ENCODE measurements at places on chromosomes 5 and 9. TPM values are rescaled to one million over a fixed set of nuclear protein-coding genes. Genes with fewer than 3 reads are reported as not detected.

GRCh38 chr9:34500623-34501267 lies 22.0 kb downstream of the ENHO start:
- H3K27me3 ChIP-seq: no peaks in the 10 kb centered on the region
- peaks cover 15% of the 10 kb centered on the region for H3K4me1 ChIP-seq
- no peak overlapping the region for H3K4me3 ChIP-seq
- no peak overlapping the region for H3K27ac ChIP-seq
- peak; percentile 34 for DNase-seq

Gene NMUR2
- total RNA-seq: not detected

Gene PCA3
- not detected for total RNA-seq

GRCh38 chr9:61665330-61665751 lies 475.5 kb downstream of the SPATA31A7 start:
- H3K27me3 ChIP-seq: no peaks in the 10 kb centered on the region
- DNase-seq: no peak
- no peak overlapping the region for H3K4me3 ChIP-seq
- no peaks in the 10 kb centered on the region for H3K4me1 ChIP-seq
- no peaks in the 10 kb centered on the region for H3K36me3 ChIP-seq

DNA sequence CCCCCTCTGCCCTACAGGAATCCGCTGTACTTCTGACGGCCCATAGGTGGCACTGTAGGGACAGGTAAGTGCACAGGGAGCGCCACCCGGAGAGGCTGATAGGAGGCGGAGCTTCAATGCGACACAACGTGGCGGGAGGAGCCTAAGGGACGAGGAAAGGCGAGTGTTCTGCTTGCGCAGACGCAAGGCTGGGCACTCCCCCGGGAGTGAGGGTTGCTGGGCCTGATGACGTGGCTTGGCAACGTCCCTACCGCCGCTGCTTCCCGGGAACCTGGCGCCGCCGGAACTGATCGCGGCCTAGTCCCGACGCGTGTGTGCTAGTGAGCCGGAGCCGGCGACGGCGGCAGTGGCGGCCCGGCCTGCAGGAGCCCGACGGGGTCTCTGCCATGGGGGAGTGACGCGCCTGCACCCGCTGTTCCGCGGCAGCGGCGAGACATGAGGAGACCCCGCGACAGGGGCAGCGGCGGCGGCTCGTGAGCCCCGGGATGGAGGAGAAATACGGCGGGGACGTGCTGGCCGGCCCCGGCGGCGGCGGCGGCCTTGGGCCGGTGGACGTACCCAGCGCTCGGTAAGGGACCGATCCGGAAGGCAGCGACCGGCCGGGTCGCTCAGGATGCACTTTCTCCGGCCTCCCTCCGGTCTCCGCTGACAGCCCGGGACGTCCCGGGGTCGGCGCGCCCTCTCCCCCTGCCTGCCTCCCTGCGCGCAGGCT lies at the start of gene SLC30A5:
TSS of gene SLC30A5 (plus strand) at position 244 of the 712 bp plus-strand sequence. CDS start at position 486, 242 bp downstream.
- H3K36me3 ChIP-seq: no peaks in the 10 kb centered on the region
- peak; percentile 99 for DNase-seq
- H3K4me3 ChIP-seq: peak within 1 kb of the TSS; percentile 82
- H3K27ac ChIP-seq: peak within 1 kb of the TSS; percentile 99
- H3K4me1 ChIP-seq: peaks cover 4% of the 10 kb centered on the region
- no peaks in the 10 kb centered on the region for H3K27me3 ChIP-seq

Gene FGFR4
- 1.3 TPM for total RNA-seq

DNA sequence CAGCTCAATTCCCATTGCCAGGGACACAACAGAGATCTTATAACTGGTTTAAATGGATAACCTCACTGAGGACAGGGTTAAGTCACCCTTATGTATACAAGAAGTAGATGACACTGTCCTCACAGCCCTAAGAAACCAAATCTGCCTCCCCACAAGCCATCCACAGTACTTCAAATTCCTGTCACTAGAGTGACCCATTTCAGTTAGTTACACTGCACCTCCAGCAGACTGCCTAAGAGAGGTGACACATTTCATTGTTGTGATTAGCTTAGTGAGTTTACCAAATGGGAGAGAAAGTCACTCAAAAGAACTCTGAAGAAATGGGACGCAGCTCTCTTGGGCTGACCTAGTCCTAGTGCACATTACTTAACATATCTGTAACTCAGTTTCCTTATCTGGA lies 53.6 kb upstream of the HTR1A start:
- no peak for DNase-seq
- no peaks in the 10 kb centered on the region for H3K27me3 ChIP-seq
- H3K36me3 ChIP-seq: no peaks in the 10 kb centered on the region

DNA sequence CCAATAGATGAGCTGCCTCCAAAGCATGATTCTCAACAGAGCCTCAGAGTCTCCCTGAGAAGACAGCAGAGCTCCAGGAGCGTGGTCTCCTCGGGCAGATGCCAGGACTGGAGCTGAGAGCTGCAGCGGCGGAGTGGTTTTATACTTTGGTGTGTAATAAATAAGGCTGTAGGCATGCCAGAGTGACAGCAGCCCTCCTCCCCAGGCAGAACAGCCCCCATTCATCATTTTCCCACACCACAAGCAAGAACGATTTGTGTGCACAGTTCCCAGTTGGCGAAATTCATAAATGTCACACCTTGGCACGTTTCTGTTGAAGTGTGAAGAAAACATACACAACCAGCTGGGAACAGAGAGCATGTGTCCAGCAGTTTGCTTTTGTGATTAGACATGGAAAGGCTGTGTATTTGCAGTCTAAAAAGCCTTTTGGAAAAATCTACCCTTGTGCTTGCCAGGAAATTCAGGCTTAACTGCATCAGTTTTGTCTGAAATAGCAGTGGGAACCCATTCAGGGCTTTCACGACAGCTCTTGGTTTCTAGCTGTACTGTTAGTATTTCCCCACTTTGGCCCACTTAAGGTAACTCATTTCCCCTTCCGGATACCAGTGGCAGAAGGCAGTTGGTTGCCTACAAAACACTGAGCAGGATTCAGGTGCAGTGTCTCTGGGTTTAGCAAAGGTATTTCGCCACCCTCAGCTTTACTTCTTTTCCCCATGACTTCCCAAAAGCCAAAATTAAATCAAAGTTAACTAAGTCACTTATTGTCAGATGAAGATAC lies at the start of gene C1QTNF3:
TSS of gene C1QTNF3 (minus strand) at position 115 of the 778 bp plus-strand sequence. CDS start at position 27, 88 bp downstream.
- H3K4me1 ChIP-seq: peaks cover 64% of the 10 kb centered on the region
- no peak within 1 kb of the TSS for H3K27ac ChIP-seq
- H3K27me3 ChIP-seq: no peaks in the 10 kb centered on the region
- no peaks in the 10 kb centered on the region for H3K36me3 ChIP-seq
- H3K4me3 ChIP-seq: no peak within 1 kb of the TSS

DNA sequence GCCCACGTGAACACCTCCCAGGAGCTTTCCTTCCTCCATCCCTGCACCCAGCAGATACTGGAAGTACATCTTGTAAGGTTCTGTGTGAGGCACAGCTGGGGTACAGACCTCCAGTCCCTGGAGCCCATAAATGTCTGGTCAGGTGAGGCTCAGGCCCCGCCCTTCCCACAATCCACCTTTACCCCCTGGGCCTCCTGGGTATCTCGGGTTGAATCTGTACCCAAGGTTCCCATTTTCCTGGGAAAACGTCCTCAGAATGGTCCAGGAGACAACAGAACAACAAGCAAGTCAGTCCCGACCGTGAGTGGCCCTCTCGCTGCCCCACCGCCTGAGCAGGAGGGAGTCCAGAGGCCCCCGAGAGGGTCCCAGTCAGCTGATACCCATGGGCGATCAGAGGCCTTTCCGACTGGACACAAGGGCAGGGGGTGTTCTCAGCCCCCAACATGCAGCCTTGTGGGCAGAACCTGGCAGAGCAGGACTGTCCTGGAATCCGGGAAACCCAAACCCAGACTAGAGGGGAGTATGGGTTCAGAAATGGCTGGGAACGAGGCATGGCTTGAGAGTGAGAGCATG lies 4.3 kb downstream of the SPATA31E1 start:
- H3K27ac ChIP-seq: no peak overlapping the region
- H3K4me1 ChIP-seq: no peaks in the 10 kb centered on the region
- no peaks in the 10 kb centered on the region for H3K36me3 ChIP-seq
- DNase-seq: no peak
- H3K4me3 ChIP-seq: no peak overlapping the region

DNA sequence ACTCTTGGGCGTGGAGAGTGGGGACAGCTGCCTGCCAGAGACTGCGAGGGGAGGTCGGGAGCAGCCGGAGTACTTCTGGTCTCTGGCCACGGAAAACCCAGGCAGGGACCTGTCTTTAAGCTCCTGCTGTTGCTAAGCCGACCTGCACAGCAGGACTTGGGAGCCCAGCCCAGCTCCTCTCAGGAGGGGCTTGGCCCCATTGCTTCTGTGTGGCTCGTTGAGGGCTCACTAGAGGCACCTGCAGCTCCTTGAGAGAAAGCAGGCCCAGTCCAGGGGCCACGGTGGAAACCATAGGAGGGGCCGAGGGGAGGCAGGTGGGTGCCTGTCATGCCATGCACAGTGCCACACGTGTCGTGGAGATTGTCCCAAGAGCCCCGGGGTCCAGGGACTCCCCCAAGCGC lies 3.3 kb upstream of the LCN2 start:
- H3K4me1 ChIP-seq: peaks cover 39% of the 10 kb centered on the region
- no peaks in the 10 kb centered on the region for H3K36me3 ChIP-seq
- H3K27ac ChIP-seq: no peak overlapping the region
- DNase-seq: no peak
- H3K4me3 ChIP-seq: no peak overlapping the region
- H3K27me3 ChIP-seq: no peaks in the 10 kb centered on the region

Gene ZCCHC9
- 19.3 TPM for total RNA-seq

DNA sequence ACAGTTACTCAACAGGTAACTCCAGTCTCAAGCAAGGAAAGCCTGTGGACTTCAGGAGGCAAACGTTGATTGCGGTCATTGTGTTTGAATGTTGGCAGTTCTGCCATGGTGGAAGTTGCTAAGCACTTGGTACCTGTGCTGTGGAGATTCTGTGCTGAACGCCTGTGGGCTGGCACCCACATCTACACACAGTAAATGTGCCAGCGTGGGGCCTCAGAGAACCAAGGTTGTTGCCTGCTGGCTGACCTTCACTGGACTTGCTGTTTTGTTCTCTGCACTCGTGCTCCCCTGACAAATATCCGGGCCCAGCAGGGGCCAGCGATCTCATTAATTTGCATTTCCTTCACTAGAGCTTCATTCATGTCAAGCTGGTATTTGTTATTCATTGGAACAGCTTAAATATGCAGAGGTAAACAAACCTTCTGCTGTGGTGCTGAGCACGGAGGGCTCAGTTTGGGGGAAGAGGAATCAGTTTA lies 141.8 kb downstream of the PRKACG start:
- no peaks in the 10 kb centered on the region for H3K27me3 ChIP-seq
- H3K27ac ChIP-seq: peak overlapping the region; percentile 57
- H3K4me3 ChIP-seq: no peak overlapping the region
- H3K4me1 ChIP-seq: peaks cover 7% of the 10 kb centered on the region

Gene TMEM174
- not detected for total RNA-seq

Gene IQGAP2
- 4.8 TPM for total RNA-seq

- no peak for DNase-seq
- H3K27me3 ChIP-seq: peaks cover 35% of the 10 kb centered on the region
- H3K4me3 ChIP-seq: no peak overlapping the region
- H3K4me1 ChIP-seq: peaks cover 10% of the 10 kb centered on the region
These were observed 2.1 kb upstream of the TRMO start for GRCh38 chr9:97924386-97924785.

Gene CDK7
- 11.0 TPM for total RNA-seq

DNA sequence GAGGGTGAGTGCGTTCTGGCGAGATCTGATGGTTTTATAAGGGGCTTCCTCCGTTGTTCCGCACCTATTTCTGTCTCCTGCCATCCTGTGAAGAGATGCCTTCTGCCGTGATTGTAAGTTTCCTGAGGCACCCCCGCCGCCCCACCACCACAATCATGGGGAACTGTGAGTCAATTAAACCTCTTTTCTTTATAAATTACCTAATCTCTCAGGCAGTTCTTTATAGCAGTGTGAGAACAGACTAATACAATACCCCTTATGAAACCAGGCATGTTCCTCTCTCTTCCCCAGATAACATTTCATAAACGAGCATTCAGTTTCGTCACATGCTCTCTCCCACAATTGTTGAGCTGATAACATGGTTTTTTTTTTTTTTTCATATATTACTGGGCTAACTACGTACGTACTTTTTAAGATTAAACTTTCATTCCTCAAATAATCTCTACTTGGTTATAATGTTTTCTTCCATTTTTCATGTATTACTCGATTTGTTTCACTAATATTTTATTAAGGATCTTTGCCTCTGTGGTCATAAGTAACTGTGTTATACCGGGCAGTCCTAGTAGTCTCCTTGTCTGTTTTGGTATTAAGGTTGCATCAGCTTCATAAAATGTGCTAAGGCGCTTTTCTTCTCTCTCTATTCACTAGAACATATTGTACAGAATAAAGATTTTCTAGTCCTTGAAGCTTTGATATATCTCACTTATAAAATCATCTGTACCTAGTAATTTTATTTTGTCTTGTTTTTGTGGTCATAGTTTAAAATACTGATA lies 64.9 kb upstream of the MVB12B start:
- no peak overlapping the region for H3K27ac ChIP-seq
- no peak for DNase-seq
- H3K4me3 ChIP-seq: no peak overlapping the region
- no peaks in the 10 kb centered on the region for H3K4me1 ChIP-seq
- H3K36me3 ChIP-seq: no peaks in the 10 kb centered on the region

Gene NPM1
- 468 TPM for total RNA-seq

- peak overlapping the region; percentile 99 for H3K4me3 ChIP-seq
- H3K27me3 ChIP-seq: no peaks in the 10 kb centered on the region
- DNase-seq: peak; percentile 71
- peak overlapping the region; percentile 99 for H3K27ac ChIP-seq
- H3K4me1 ChIP-seq: peaks cover 85% of the 10 kb centered on the region
These were observed 15.3 kb upstream of the SYNPO start for GRCh38 chr5:150625164-150625535.

Gene SLC36A3
- not detected for total RNA-seq

DNA sequence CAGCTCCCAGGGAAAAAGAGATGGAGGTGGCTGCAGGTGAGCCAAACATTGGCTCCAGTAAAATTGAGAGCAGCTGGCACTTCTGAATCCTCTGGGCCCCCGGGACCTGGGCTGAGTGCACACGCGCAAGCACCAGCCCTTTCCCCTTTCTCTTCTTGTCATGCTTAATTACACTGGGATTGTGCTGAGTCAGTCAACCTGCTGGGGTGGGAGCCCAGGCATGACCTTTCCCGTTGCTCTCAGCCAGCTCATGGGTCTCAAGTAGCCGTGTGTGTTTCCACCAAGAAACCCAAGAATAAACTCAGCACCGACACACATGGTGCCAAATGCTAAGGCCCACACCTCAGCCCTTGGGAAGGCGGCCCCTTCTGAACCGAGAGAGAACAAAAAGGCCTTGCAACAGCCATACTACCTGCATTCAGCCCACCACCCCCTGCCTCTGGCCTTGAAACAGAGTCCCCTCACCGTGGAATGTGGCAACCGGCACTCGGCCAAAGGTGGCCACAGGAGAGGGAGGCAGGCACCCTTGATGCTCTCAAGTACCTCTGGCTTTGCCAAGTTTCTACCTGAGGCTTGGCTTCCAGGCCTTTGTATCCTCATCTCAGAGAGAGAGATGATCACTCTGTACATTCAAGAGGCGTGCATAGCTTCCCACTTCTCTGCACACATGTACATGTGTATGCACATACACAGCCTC lies 28.1 kb downstream of the SLIT3 start:
- H3K4me1 ChIP-seq: no peaks in the 10 kb centered on the region
- H3K27ac ChIP-seq: no peak overlapping the region
- no peak overlapping the region for H3K4me3 ChIP-seq
- no peaks in the 10 kb centered on the region for H3K36me3 ChIP-seq
- no peak for DNase-seq
- no peaks in the 10 kb centered on the region for H3K27me3 ChIP-seq

Measured in heart right ventricle (tissue), 16 donors.